Retinal pigment epithelial cell (primary cell): ENCODE measurements at places on chromosomes 11 and 22.

GRCh38 chr11:42647993-42648392 is 663.8 kb upstream of the API5 start:
- no peak for DNase-seq

DNA sequence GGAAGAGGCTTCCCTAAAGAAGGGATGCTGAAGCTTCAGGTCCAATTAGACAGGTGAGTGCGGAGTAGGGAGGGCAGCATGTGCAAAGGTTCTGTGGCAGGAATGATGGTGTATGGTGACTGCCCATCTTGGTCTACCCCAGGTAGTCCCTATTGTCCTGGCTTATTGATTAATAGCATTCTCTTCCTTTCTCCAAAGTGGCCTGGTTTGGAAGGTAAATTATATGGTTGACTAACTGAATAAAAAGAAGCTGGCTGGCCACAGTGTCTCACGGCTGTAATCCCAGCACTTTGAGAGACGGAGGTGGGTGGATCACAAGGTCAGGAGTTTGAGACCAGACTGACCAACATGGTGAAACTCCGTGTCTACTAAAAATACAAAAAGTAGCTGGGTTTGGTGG is 230.5 kb downstream of the MIAT start:
- DNase-seq = no peak

DNA sequence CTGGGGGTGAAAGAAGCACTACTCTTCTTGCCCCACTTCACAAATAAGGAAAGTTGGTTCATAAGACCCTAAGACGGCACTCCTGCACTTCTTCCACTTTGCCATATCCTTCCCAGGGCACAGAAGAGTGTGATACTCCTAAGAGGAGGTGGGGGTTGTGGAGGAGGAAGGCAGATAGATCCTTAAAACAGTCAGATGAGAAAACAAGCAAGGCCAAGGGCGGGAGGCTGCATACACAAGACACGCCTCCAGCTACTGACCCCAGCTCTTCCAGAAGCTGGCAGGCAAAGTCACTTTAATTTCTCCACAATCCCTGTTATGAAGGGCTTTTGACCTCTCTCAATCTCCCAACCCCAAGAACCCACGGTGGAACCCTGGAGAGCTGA is 1.6 kb upstream of the CHRM4 start:
- DNase-seq = no peak

DNA sequence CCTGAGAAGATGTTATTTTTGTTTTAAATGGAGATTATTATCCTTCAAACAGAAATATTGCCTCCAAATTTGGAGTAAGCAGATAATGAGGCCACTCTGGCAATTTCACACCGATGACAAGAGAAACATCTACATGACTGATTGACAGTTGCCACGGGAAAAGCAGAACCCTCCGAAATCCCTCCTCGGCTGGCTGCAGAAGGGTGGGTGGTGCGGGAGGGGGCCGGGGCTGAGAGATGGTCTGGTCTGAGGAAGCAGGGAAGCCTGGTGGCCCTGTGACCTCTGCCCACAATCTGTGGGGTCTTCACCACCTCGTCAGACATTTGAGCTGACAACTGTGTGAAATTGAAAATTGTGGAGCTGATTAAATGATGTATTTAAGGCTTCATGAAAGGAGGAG is 503.2 kb downstream of the MN1 start:
- DNase-seq = no peak

DNA sequence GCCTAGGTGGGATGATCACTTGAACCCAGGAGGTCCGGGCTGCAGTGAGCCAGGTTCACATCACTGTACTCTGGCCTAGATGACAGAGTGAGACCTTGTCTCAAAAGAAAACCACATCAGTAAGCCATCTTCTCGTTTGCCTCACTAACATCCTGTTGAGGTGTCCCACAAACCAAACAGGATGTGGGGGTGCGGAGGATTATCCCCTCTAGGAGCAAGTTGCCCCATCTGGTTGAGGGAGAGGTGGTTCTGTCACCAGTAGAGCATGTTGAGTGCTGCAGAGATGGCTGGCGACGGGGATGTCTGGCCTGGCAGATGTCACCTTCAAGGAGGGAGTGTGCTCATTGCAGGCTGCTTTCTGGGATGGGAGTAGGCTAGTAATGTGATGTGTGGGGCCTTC is 72.4 kb downstream of the ZNRF3 start:
- no peak for DNase-seq

DNA sequence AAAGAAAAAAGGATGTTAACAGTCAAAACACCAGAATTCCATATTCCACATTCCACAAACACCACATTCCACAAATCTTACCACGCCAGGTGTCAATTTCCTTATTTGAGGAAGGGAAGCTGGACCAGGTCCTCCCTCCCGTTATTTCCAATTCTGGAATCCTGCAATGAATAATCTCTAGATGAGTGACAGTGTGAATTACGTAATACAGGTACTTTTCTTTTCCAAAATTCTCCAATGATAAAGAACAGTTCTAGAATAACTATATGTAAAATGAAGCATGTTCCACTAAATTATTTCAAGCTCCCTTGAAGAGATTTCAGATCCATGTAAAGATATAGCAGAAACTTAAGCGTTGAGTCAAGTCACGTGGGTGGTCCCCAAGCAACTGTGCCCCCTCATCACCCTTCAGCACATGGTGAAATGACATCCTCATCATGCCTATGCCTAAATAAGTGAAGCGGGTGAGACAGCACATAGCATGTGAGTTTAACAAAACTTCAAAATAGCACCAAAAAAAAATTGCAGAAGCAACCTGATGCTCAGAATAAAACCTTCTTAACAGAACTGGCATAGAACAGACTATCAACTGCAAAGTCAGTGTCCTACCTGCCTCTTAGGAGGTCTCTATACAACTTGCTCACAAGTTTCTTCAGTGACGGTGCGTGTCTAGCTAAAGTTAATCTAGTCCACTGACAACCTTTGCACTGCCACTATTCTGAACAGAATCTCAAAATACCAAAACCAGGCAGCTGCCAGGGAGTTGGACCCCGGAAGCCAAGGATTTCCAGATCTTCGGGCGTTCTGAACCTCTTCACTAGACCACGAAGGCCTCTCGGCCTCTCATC is 876 bp downstream of the NFRKB start:
- DNase-seq = no peak

GRCh38 chr22:44181912-44182587 is 1.3 kb downstream of the PARVG start:
- DNase-seq = no peak

DNA sequence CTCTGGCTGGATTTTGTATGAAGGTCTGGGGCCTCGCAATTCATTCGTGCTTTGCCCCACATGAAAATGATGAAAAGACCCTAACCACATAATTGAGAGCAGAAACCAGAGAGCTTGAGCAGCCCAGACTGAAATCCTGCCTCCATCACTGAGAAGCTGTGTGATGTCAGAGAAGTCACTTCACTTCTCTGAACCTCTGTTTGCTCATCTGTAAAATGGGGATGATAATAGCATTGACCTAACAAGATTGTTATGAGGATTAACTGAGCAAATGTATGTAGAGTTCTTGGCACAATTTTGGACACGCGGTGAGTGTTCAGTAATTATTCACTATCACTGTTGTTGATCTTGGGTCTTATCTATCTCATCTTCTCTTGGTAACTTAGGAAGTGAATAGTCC is 56.2 kb upstream of the ASPHD2 start:
- no peak for DNase-seq

DNA sequence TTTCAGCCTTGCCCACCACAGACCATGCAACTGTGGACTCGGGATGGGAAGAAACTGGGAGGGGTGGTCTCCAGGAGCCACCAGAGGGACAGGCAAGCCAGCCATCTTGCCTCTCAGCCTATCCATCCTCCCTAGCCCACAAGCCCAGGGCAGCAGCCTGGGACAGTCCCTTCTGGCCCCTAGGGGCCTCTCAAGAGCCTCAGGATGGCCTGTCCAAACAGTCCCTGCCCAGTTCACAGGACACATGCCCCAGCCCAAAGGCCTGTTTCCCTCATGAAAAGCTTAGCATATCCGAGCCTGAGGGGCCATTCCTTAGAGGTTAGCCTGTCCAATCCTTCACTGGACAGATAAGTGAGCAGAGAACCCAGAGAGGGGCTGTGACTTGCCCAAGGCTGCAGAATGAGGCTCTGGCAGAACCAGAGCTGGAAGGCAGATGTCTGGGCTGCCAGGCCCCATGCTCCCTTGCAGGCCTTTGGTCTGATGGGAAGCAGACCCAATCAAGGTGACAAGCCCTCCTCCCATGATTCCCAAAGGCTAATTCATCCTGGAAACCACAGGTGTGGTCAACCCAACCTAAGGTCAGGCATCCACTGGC is 28.2 kb downstream of the LRRC10B start:
- no peak for DNase-seq

DNA sequence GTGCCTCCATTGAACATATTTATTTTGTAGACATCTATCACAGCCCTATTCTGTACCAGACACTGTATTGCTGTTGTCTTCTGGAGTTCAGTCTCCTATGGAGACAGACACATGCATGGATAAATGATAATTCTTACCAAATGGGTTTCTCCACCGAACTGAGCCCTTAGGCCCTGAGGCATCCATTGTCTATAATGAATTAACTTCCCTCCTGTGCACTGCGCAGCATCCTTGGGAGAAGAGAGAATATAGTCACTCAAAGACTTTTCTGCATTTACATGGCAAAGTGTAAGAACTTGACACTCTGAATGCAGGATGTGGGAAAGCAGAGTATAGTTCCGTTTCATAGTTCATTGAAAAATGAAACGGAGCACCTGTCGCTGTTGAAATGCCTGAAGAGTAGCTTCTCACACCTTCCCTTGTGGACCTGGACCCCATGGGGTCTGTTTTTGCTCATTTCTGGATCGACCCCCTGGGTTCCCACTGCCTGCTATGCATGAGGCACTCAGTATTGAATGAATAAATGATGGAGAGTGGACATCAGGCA is 6.2 kb downstream of the ZNRF3 start:
- no peak for DNase-seq

DNA sequence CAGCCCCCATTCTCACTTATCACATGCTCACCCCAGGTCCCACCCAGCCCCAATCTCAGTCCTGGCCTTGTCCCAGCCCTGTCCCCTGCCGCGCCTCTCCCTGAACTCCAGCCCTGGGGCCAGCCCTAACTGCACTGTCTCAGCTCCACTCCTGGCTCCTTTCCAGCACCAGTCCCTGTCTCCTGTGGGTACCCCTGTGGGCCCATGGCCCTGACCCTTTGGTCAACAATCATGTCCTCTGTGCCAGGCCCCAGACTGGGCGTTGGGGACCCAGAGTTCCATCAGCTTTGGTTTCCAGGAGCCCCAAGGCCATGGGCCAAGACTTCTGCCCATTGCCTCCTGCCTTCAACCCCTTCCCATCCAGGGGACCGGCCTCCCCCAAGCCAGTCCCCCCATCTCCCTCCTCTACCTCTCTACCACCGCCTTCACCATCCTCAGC is 757 bp downstream of the SPI1 start:
- DNase-seq = no peak

DNA sequence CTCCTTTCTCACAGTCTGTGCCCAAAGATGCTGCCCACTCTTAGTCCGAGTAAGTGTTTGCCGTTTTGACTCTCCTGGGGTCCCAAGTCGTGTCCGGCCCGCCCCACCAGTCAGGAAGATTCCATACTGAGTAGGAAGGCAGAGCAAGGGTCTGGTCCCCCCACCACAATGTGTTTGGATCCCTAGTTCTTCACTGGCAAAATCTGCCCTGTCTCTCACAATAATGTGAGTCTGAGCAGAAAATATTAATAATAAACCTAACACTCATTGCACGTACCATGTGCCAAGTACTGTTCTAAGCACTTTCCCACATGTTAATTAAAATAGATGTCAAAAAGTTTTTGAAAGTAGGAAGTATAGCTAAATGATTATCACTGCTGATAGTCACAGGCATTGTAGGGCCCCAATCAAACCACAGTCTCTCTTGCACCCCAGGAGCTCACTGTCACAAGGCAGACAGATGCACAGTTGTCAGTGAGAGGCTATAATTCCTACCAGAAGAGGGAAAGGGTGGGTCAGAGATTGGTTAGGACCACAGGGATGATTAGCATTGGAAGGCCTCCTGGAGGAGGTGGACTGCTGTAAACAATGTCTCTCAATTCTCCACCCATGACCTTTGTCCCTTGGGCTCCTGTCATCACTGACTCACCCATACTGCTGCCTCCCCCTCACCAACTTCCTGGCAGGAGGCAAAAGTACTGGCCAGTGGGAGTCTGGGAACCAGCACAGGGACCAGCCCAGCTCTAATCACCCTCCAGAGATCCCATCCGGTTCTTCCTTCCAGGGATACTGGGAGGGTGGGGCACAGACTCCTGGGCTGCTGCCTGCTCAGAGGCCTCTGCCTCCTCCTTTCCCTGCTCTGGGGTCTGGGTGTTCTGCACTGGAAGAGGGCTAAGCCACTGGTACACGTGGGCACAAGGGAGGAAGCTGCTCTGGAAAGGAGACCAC is 1.0 kb upstream of the POLD4 start:
- peak; percentile 76 for DNase-seq

DNA sequence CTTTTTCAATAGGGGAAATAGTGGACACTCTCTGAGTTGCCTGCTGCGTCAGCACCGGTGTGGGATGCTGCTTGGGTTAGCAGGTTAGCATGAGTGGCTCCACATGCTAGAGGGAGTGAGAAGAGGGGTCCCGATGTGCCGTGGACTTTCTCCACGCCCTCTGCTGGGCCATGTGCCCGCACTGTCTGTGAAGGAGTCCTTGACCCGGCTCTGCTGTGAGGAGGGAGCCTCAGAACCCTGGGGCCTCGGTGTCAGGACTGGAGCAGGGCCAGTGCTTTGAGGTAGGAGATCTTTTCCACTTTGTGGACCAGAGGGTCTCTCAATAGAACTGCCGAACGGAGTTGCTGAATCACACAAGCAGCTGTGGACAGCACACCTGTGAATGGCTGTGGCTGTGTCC is 14.8 kb downstream of the CTTN start:
- DNase-seq = no peak

- no peak for DNase-seq
Measured at GRCh38 chr11:119729581-119729927, 554 bp upstream of the NECTIN1 start.

GRCh38 chr11:35214792-35215193 is 75.8 kb downstream of the CD44 start:
- peak; percentile 71 for DNase-seq

- no peak for DNase-seq
Measured at GRCh38 chr11:32497951-32498350, 62.6 kb upstream of the WT1 start.

DNA sequence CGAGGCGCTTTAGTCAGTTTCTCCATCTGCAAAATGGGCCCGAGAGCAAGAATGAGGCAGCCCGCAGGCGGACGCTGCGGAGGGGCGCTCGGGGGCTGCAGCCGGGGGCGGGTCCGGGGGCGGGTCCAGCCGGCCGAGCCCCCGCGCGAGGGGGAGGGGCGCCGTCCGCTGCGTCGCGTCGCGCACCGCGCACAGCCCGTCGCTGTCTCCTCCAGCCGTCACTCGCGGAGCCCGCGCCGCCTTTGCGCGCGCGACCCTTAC is 282 bp downstream of the PC start:
- DNase-seq = no peak

DNA sequence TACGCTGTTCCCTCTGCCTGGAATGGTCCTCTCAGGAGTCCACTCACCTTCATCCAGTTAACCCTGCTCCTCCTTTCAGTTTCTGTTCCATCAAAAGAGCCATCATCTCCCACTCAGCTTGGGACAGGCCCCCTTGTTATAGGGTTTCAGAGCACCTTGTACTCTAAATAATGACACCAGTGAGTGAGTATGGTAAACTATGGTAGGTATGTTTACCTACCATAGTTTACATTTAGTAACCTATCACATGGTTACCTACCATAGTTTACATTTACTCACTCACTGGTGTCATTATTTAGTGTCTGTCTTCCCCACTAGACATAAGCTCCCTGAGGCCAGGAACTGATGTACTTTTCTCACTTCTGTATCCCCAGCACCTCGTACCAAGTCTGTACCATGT is 130.2 kb upstream of the SESN3 start:
- DNase-seq = no peak
